Stimulated activated CD4-positive, alpha-beta T cell treated with anti-CD3 and anti-CD28 coated beads, TNF-alpha, amount 100 ng/mL, for 24 hours (primary cell): ENCODE measurements at places on chromosomes 5 and 9.

DNA sequence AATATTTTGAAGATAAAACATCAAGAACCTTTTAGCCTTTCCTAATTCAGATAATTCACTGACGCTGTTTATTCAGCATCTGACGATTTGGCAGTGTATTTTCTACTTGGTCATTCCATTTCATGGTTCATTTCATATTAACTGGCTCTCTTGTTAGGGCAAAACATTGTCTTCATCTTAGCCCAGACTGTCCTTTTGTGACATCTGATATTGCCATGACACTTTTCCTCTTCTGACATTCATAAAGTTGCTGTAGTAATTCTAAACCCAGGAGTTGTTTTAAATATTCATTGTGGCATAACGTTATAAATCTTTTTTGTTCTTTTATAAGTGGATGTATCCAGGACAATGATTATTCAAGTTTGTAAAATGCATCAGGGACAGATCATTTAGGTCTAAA, 1.8 kb downstream of the SCAMP1 start:
- DNase-seq = no peak

GRCh38 chr9:79692857-79693571, 121.2 kb downstream of the TLE4 start:
- no peak for DNase-seq

- no peak for DNase-seq
Measured at GRCh38 chr9:1337169-1337568, 287.0 kb downstream of the DMRT2 start.

DNA sequence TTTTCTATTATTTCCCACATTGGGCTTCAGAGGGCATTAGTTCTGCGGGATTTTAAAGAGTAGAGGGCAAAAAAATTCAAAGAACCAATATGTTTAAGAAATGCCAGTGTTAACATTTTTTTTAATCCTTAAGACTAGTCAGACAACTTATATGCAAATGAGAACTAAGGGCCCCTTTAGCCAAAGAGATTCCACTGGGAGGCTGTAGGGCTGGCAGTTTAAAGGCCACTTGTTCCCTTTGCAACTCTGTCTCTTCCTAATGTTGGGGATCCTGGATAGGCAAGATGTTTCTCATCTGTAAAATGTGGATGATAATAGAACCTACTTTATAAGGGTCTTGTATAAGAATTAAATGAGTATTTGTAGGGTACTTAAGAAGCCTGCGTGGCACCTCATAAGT, 1395.9 kb downstream of the PTPRD start:
- no peak for DNase-seq

DNA sequence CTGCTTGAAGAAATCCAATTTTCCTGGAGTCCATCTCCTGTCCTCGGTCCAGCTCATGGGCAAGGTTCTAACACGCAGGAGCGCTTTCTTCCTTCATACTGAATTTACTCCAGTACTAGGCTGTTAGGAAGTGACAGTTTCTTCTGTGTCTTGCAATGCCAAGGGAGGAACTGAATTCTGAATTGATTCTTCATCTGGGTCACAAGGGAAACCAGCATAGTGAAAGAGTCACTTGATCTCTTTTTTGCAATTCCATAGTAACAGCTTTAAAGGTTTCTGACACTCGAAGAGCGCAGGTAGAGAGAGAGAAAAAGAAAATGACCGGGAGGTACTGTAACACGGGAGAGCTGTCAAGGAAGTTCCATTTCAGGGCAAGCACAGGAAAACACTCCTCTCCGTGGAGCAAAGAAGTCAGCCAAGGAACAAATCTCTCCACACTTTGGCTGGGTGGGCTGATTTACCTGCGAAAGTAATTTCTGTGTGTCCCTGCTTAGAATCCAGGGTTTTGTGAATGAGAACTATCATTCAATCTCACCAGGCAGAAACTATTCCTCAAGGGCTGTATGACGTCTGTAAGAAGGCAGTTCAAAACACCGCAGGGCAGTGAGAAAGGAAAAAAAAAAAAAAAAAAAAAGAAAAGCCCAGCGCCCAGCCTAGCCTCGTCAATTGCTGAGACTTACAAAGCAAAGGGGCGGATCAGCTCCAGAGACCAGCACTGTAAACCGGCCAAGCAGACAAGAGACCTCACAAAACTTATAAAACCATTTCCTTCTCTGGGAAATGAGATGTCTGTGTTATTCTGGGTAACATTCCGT, 617.8 kb downstream of the PDE4D start:
- no peak for DNase-seq

- DNase-seq = no peak
Measured at GRCh38 chr9:84206801-84207370, 133.7 kb downstream of the SLC28A3 start.

DNA sequence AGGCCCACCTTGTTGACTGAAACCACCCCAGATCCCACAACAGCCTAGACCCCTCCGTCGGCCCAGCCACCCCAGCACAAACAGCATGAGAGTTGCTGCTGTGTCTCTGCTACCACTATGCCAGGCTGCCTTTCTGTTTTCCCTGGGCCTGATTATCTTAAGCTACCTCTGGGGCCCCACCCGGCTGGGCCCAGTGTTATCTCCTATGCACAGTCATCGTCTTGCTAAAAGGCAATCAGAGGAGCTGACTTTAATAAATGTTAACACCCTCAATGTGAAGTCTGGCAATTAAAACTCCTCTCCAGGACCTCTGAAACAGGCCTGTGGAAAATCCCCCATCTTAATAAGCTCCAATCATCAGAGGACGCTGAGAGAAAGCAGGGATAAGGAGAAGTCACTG, 144.9 kb downstream of the FAM114A2 start:
- no peak for DNase-seq

DNA sequence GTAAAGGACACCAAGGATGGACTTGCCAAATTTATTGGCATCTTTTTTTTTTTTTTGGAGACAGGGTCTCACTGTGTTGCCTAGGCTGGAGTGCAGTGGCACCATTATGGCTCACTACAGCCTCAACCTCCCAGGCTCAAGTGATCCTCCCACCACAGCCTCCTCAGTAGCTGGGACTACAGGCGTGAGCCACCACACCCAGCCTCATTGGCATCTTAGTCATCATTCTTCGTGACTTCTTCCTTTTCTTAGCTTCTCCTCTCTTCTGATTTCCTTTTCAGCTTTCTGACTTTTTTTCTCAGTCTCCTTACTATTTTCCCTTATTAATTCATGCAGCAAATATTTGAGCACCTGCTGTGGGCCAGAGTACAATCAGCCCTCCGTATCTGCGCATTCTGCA, 6.1 kb downstream of the MAML1 start:
- DNase-seq = no peak

DNA sequence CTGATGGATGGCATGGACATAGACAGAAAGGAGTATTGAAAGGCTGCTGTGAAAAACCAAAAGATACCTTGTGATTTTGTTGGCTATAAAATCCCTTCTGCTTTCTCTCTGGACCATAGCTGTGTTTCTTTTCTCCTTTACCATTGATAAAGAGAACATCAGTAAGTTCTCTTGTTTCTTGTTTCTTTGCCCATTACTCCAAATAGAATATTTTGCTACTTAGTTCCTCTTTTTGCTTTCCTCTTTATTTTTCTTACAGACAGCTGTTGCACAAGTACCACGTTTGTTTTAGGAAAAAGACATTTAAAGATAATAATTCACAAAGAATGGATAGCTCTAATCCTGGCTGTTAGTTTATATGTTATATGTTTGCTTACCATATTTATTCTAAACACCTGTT, 1129.2 kb downstream of the DTWD2 start:
- DNase-seq = no peak

DNA sequence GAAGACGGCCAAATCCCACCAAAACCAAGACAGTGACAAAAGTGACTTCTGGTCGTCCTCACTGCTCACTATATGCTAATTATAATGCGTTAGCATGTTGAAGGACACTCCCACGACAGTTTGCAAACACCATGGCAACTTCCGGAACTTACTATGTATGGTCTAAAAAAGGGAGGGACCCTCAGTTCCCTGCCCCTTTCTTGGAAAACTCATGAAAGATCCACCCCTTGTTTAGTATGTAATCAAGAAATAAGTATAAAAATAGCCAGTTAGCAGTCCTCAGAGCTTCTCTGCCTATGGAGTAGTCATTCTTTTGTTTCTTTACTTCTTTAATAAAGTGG, 9.5 kb downstream of the FCN2 start:
- no peak for DNase-seq

DNA sequence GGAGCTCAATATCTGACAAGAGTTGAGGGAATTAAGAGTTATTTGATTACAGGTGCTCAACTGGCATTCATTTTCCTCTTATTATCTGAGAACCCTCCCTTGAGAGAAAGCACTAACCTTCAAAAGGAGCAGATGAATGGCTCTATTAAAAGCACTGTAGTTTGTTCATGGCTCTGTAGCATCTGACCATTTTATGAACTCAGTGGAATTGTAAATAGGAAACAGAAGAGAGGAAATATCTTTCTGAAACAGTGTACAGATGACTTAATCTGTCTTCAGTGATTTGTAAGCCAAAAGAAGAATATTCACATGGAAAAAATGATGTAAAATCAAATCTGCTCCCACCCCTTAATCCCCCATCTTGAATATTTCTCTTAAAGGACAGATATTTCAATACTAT, 810.4 kb upstream of the GRAMD2B start:
- DNase-seq = no peak

DNA sequence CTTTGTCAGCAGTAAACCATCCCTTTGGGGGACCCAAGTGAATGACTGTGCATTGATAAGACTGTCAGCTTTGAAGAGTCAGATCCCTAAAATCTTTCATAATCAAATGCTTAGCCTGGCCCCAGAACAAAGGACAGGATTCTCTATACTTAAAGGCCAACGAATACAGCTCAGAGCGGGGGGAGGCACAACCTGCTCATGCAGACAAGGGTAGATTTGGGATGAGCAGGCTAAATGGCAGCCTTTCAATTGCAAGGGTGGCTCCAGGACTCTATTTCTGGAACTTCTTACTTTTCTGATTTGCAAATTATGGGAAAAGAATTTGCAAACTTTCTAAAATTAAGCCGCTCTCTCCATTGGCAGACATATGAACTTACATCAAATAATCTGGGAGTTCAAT, 66.4 kb downstream of the ELL2 start:
- DNase-seq = no peak

DNA sequence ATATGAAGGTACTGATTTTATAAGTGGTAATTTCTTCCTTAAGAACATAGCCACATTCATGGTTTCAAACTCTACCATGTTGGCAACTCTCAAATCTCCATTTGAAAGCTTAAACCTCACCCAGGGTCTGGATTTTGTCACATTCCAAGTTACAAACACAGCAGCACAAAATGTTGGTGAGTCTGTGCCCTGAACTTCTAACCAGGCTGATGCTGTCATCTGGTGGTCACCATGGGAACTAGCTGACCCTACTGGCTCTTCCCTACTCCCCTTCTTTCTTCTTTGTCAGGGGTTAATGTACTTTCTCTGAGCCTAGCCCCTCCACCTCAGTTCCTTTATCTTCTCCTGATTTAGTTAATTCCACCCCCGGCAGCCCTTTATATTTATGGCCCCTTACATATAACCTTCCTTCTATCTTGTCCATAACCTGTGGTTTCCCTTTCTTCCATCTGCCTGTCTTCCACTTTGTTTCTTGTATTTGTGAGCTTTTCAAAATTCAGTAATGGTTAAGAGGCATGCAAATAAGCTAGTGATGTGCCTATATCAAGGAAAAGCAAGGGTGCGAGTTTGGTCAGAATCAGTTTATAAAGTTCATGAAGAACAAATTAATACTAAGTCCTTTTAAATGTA, 35.9 kb downstream of the TGFBR1 start:
- peak; percentile 19 for DNase-seq

- DNase-seq = no peak
Measured at GRCh38 chr9:84677080-84677479, 7.6 kb downstream of the NTRK2 start.

- no peak for DNase-seq
Measured at GRCh38 chr5:132024789-132025402, 13.4 kb upstream of the ACSL6 start.

- DNase-seq = no peak
Measured at GRCh38 chr5:58836351-58836750, 253.5 kb downstream of the RAB3C start.

GRCh38 chr5:79728396-79728795, 38.8 kb downstream of the CMYA5 start:
- DNase-seq = no peak

GRCh38 chr9:110979636-110980035, 58.6 kb downstream of the LPAR1 start:
- no peak for DNase-seq
